Urothelium cell line (cell line): ENCODE measurements at places on chromosomes 1 and 21.

GRCh38 chr1:212605441-212606394 is 2.8 kb upstream of the ATF3 start:
- DNase-seq = no peak

DNA sequence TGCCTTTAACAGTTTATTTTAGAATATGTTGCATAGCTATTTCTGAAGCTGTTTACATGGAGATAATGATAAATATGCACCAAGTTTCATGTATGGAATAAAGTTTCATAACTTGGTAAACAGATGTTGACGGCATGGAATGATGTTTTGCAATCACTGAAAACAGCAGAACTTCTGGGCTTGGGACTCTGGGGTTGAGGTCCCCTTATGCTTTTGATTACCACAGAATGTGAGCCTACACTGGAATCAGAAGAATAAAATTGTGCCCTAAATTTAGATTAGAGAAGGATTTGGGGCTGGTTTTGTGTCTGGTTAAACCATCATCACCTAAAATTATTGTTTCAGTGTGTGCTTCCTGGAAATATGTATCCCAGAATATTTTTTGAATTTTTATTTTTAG is 11.1 kb downstream of the KRTAP24-1 start:
- DNase-seq = no peak

DNA sequence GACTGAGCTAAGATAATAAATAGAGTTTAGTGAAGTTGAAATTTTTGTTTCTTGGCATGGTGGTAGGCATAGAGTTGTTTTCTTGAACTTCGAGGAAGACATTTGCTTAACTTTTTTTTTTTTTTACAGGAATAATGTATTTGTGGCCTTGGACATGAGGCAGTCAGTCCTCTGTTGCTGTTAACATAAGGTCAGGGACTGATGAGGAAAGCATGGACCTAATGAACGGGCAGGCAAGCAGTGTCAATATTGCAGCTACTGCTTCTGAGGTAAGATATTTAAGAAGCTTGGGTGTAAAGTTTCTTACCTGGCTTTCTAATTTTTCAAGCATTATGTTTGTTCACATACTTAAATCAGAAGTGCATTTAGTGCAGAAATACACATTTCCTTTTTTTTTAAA is 51.5 kb downstream of the RALGPS2 start:
- no peak for DNase-seq

GRCh38 chr1:15621975-15622374 is 4.7 kb downstream of the DDI2 start:
- no peak for DNase-seq

DNA sequence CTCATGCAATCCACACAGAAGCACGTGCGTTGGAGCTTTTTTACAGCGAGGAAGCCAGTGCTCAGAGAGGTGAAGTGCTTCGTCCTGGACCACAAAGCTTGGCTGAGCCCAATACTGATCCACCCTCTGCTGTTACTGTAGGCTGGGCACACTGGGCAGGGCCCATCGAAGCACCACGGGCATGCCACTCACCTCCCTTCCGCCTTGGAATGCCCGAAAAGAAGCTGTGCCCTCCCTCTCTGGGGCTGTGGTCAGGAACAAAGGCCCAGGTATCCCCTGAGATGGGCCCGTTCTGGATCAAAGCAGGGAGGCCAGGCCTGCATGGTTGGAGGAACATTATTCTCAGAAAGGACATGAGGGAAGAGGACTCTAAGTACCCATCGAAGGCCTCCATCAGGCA is 206.7 kb upstream of the C1orf174 start:
- no peak for DNase-seq

- no peak for DNase-seq
Observed at GRCh38 chr1:200323856-200324400, 85.9 kb downstream of the ZNF281 start.

DNA sequence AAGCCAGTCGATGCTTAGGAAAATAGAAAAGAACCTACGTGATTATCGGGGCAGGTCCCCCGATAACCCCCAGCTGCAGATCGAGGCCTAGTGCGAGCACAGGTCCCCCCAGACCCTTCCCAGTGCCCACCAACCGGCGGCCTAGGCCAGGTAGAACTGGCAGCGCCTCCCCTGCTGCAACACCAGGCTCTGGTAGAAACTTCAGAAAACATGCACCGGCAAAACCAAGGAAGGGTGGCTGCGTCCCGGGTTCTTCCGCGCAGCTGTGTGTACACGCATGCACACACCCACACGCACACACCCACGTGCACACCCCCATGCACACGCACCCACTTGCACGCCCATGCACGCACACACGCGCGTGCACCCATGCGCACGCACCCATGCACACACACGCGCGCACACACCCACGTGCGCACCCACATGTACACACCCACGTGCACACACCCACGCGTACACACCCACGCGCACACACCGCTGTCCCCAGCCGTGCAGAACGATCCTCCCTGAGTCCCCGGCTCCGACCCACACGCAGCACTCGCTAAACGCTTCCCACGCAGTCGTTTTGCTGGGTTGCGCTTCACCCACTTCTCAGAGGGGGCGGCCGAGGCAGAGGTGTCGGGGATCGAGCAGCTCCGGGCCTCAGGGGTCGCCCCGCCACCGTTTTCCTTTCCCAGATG is 5.2 kb downstream of the TSPEAR start:
- DNase-seq = no peak

GRCh38 chr1:112011202-112011601 is 21.7 kb upstream of the KCND3 start:
- DNase-seq = peak; percentile 73

- no peak for DNase-seq
Observed at GRCh38 chr1:162463021-162463420, 34.6 kb upstream of the UHMK1 start.

GRCh38 chr1:152084853-152085252 is 4.0 kb downstream of the TCHHL1 start:
- DNase-seq = no peak

GRCh38 chr1:33824971-33825370 is 38.9 kb upstream of the HMGB4 start:
- no peak for DNase-seq

- DNase-seq = no peak
Observed at GRCh38 chr1:203379825-203380224, 28.9 kb upstream of the FMOD start.

GRCh38 chr1:50917138-50918137 is 42.6 kb downstream of the FAF1 start:
- DNase-seq = no peak

- DNase-seq = no peak
Observed at GRCh38 chr1:198617406-198617805, 21.4 kb upstream of the PTPRC start.

DNA sequence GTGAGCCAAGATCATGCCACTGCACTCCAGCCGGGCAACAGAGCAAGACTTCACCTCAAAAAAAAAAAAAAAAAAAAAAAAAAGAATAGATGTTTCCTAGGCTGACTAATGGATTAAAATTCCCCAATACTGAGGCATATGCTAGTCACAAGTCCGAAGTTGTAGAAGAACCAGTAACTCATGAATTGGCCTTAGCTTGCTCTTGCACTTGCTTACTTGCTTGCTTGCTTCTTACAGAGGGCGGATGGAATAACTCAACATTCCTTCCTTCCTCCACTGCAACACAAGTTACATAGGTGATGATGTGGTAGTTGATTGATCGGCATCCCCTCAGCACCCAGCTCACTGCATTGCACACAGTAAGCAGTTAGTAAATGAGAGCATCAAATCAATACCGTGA is 2.8 kb upstream of the TARS2 start:
- no peak for DNase-seq

GRCh38 chr1:114292194-114292593 is 138.5 kb upstream of the SYT6 start:
- DNase-seq = no peak
